ENCODE measurements at places on chromosomes 6 and 20.

- no peaks in the 10 kb centered on the region for H3K27me3 ChIP-seq
- H3K4me3 ChIP-seq: peak overlapping the region; percentile 75
- H3K27ac ChIP-seq: no peak overlapping the region
- DNase-seq: peak; percentile 44
- H3K36me3 ChIP-seq: no peaks in the 10 kb centered on the region
These were observed 3.7 kb upstream of the MMP9 start for GRCh38 chr20:46004889-46005473.

- no peaks in the 10 kb centered on the region for H3K4me1 ChIP-seq
- no peak for DNase-seq
- no peak overlapping the region for H3K27ac ChIP-seq
- H3K36me3 ChIP-seq: no peaks in the 10 kb centered on the region
- H3K4me3 ChIP-seq: no peak overlapping the region
- H3K27me3 ChIP-seq: no peaks in the 10 kb centered on the region
These were observed 517.1 kb downstream of the PKHD1 start for GRCh38 chr6:51570168-51570921.

GRCh38 chr20:57009355-57009754 lies 257.1 kb downstream of the BMP7 start:
- DNase-seq: no peak
- no peak overlapping the region for H3K27ac ChIP-seq
- H3K36me3 ChIP-seq: no peaks in the 10 kb centered on the region

DNA sequence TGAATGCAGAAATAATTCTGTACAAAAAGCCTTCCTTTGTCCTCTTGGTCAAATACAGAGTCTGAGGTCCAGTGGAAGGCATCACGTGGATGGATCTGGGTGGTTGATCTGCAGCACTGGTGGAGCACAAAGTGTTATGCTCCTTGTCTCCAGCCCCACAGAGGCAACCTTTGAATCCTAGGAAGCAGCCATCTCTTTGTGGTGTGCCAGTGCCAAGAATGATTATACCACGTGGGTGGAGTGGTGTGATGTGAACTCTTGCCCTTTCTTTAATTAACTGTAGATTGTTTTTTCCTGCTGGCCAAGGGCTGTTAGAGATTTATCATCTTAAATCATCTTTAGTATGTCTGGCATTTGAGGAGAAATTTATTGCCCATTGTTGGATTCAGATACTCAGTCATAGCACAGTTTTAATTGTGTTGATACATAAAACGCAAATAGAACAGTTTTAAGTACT lies 31.1 kb downstream of the NCOA7 start:
- H3K27me3 ChIP-seq: no peaks in the 10 kb centered on the region
- DNase-seq: no peak
- H3K27ac ChIP-seq: no peak overlapping the region
- no peaks in the 10 kb centered on the region for H3K4me1 ChIP-seq

- H3K4me1 ChIP-seq: no peaks in the 10 kb centered on the region
- no peak for DNase-seq
- no peaks in the 10 kb centered on the region for H3K27me3 ChIP-seq
These were observed 16.9 kb upstream of the CSE1L start for GRCh38 chr20:49029203-49029602.

Measured in CD4-positive, CD25-positive, alpha-beta regulatory T cell (primary cell).